Daoy (cell line): ENCODE measurements at places on chromosomes 6 and 20. TPM values are rescaled to one million over a fixed set of nuclear protein-coding genes. Genes with fewer than 3 reads are reported as not detected.

The GPR6 gene
- total RNA-seq, result not detected in 2 replicates

The BPIFB1 gene
- total RNA-seq, result not detected in 2 replicates

The EPB41L1 gene
- total RNA-seq, result 2.2 and 8.5 TPM in 2 replicates

The OPRL1 gene
- 0.33 and 0.51 TPM in 2 replicates for total RNA-seq

The HMGCLL1 gene
- total RNA-seq, result not detected in 2 replicates

The MUCL3 gene
- total RNA-seq, result not detected in 2 replicates

The HSPA1L gene
- 0.12 and 0.80 TPM in 2 replicates for total RNA-seq

The MAP3K5 gene
- 1.2 and 3.4 TPM in 2 replicates for total RNA-seq

The GNAS gene
- total RNA-seq, result 286 and 344 TPM in 2 replicates

The KCNK15 gene
- 1.3 TPM in 1 of 2 replicates, not detected in the other for total RNA-seq

The EFHC1 gene
- 16.2 and 20.4 TPM in 2 replicates for total RNA-seq

The PSORS1C2 gene
- not detected in 2 replicates for total RNA-seq

The PNPLA1 gene
- total RNA-seq, result not detected in 2 replicates

The RPP21 gene
- total RNA-seq, result 160 and 170 TPM in 2 replicates

The NPBWR2 gene
- total RNA-seq, result not detected in 2 replicates

The SLC35B3 gene
- 10.2 and 12.2 TPM in 2 replicates for total RNA-seq

The PTGIS gene
- total RNA-seq, result 0.54 and 0.57 TPM in 2 replicates

The RNF182 gene
- total RNA-seq, result 4.7 and 8.7 TPM in 2 replicates

The TRIM15 gene
- total RNA-seq, result 0.86 TPM in 1 of 2 replicates, not detected in the other

The PREX1 gene
- 8.8 and 11.1 TPM in 2 replicates for total RNA-seq

The PRDM1 gene
- 0.86 and 2.9 TPM in 2 replicates for total RNA-seq

The FKBP5 gene
- 6.8 and 10.2 TPM in 2 replicates for total RNA-seq

The OTOR gene
- not detected in 2 replicates for total RNA-seq

The NEDD9 gene
- 20.5 and 21.8 TPM in 2 replicates for total RNA-seq

The FLRT3 gene
- 0.23 and 0.74 TPM in 2 replicates for total RNA-seq

The TCP11 gene
- total RNA-seq, result 0.06 TPM in 1 of 2 replicates, not detected in the other

The OR2J3 gene
- not detected in 2 replicates for total RNA-seq

The HRH3 gene
- total RNA-seq, result not detected in 2 replicates

The CTNNBL1 gene
- 44.7 and 46.6 TPM in 2 replicates for total RNA-seq

The KIAA0408 gene
- 1.9 and 5.9 TPM in 2 replicates for total RNA-seq

The SRSF12 gene
- total RNA-seq, result 0.36 and 0.51 TPM in 2 replicates

The ZGPAT gene
- 18.7 and 29.2 TPM in 2 replicates for total RNA-seq

The DYNLT2 gene
- 1.8 and 2.3 TPM in 2 replicates for total RNA-seq

The BTN1A1 gene
- not detected in 2 replicates for total RNA-seq

The TRIM31 gene
- 0.11 TPM in 1 of 2 replicates, not detected in the other for total RNA-seq

The SLC39A7 gene
- total RNA-seq, result 104 and 121 TPM in 2 replicates

The CD93 gene
- under 0.01 TPM in 1 of 2 replicates, not detected in the other for total RNA-seq

The GPLD1 gene
- 0.33 and 2.5 TPM in 2 replicates for total RNA-seq

The FOXQ1 gene
- 0.06 and 0.63 TPM in 2 replicates for total RNA-seq

The PACSIN1 gene
- not detected in 2 replicates for total RNA-seq

The ENTPD6 gene
- total RNA-seq, result 28.9 and 33.2 TPM in 2 replicates

The UFL1 gene
- total RNA-seq, result 20.4 and 20.7 TPM in 2 replicates

The CD24 gene
- 193 and 230 TPM in 2 replicates for total RNA-seq

The RPS6KA2 gene
- 5.5 and 6.7 TPM in 2 replicates for total RNA-seq

The TCF19 gene
- 47.5 and 48.2 TPM in 2 replicates for total RNA-seq

The MUC22 gene
- total RNA-seq, result not detected in 2 replicates

The CYP39A1 gene
- total RNA-seq, result 2.9 and 5.1 TPM in 2 replicates

The C20orf202 gene
- total RNA-seq, result not detected in 2 replicates

The GPR63 gene
- total RNA-seq, result 1.7 and 3.0 TPM in 2 replicates

The SNHG17 gene
- total RNA-seq, result 18.9 and 24.2 TPM in 2 replicates

The ERMARD gene
- 31.1 and 66.1 TPM in 2 replicates for total RNA-seq

The SLC24A3 gene
- 0.06 TPM in 1 of 2 replicates, not detected in the other for total RNA-seq

The FGD2 gene
- not detected in 2 replicates for total RNA-seq
